Activated CD4-positive, alpha-beta T cell treated with anti-CD3 and anti-CD28 coated beads, Interleukin-2, amount 50 U/mL, for 1 hour (primary cell): ENCODE measurements at places on chromosomes 4 and X.

DNA sequence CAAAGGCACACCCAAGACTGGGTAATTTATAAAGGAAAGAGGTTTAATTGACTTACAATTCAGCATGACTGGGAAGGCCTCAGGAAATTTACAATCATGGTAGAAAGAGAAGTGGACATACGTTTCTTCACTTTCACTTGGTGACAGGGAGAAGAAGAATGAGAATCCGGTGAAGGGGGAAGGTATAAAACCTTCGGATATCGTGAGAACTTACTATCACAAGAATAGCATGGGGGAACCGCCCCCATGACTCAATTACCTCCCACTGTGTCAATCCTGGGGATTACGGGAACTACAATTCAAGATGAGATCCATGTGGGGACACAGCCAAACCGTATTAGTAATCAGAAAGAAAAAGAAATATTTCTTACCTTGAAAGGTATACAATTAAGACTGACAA, 782.9 kb upstream of the HS3ST1 start:
- no peak for DNase-seq

DNA sequence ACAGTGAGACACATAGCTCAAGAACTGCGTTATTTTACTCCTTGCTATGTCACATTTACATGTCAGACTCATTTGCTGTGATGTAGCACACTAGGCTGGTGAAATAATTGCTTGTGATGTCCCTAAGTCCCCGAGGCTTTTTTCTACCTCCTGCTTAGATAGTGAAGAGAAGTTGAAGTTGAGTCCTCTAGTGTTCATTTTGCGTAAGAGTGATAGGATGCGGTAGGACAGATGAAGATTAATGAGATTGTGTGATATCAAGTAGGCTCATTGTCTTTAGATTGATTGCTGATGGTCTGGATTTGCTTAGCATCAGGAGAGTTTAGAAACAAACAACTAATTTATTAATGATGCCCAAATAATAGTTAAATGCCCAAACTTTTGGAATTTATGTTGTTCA, 173.6 kb upstream of the NUDT6 start:
- no peak for DNase-seq

DNA sequence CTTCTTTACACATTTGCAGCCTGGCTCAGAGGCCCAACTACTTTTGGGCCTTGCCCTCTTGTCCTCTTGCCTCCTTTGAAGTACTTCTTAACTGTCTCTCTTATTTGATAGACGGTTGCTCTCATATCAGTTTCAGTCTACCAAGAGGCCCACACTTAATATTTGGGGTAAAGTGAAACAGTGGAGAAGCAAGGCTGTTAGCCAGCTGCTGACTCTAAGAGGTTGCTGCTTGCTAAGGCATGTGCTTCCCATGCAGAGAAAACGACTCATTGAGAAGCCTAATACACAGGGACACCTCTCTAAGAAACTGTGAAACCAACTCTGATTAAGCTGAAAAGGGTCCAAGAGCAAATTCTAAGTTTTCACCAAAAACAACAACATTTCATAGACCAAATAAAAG, 94.6 kb downstream of the PPP3CA start:
- DNase-seq: no peak

GRCh38 chrX:152847281-152847680, 16.4 kb downstream of the NSDHL start:
- no peak for DNase-seq

- DNase-seq: no peak
Observed at GRCh38 chrX:94058728-94059382, 384.8 kb downstream of the FAM133A start.

- DNase-seq: no peak
Observed at GRCh38 chrX:37896511-37896890, 49.1 kb upstream of the DYNLT3 start.

DNA sequence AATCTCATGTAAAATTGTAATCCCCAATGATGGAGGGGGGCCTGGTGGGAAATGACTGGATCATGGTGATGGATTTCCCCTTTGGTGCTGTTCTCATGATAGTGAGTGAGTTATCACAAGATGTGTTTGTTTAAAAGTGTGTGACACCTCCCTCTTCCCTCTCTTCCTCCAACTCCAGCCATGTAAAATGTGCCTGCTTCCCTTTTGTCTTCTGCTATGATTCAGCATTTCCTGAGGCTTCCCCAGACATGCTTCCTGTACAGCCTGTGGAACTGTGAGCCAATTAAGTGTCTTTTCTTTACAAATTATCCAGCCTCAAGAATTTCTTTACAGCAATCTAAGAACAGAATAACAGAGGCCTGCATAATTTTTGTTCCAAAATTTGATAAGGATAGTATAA, 85.2 kb downstream of the ANAPC10 start:
- DNase-seq: no peak

- no peak for DNase-seq
Observed at GRCh38 chr4:124143632-124144031, 568.9 kb downstream of the ANKRD50 start.

- no peak for DNase-seq
Observed at GRCh38 chr4:7676398-7676922, 241.7 kb upstream of the PSAPL1 start.

- no peak for DNase-seq
Observed at GRCh38 chr4:139740121-139740520, 74.5 kb downstream of the MGST2 start.

DNA sequence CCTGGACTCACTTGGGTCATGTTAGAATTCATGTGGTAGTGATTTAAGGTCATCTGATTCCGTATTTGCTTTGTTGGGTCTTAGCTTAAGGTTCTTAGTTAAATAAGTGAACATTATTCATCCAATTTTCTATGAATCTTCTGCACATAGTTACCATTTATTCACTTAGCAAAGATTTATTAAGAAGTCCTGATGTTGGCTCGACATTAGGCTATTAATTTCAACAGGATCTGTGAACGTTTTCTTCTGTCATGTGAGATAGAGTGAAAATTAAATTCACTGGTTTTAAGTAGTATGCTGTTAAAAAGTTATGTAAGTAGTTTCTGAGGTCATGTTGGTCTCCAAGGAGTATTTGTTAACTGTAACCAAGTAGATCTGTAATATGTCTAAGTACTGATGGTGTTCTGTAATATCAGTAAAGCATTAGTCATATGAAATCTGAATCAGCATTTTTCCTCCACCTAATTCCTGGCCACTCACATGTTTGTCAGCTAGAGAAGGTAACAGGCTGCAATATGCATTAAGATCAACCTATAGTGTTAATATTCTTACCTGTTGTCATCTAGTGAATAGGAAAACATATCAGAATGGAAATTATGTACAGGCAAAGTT, 155.6 kb downstream of the PCDH7 start:
- DNase-seq: no peak

GRCh38 chr4:139978692-139979091, 175.3 kb downstream of the MAML3 start:
- DNase-seq: no peak

GRCh38 chr4:135236048-135236447, 1034.5 kb upstream of the PABPC4L start:
- DNase-seq: no peak

- DNase-seq: no peak
Observed at GRCh38 chr4:185721190-185722028, 90.6 kb downstream of the SORBS2 start.
